ENCODE measurements at places on chromosomes 13 and 19. TPM values are rescaled to one million over a fixed set of nuclear protein-coding genes. Genes with fewer than 3 reads are reported as not detected.

The VSTM2B gene
- total RNA-seq: not detected

The FCGBP gene
- 5.7 TPM for total RNA-seq

The ZFP28 gene
- not detected for total RNA-seq

DNA sequence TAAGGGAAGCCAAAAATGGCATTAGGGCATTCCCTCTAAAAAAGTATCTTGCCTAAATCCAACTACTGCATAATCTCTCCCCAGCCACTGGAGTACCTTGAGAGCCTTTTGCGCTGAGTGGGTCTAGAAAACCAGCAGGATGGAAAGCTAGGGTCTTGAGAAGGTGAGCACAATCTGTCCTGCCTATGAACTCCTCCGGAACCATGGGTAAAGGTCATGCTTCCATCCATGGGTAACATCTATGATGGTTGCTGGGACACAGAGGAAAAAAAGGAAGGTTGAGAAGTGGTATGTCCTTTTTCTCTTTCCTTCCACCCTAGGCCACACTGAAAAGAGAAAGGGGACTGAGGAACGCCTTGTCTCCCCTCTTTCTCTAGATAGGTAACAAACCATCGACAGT is 52.4 kb downstream of the ZNF676 start:
- DNase-seq: peak; percentile 3

GRCh38 chr19:31783592-31783991 is 434.4 kb upstream of the TSHZ3 start:
- no peak for DNase-seq

The PRX gene
- 4.8 TPM for total RNA-seq

DNA sequence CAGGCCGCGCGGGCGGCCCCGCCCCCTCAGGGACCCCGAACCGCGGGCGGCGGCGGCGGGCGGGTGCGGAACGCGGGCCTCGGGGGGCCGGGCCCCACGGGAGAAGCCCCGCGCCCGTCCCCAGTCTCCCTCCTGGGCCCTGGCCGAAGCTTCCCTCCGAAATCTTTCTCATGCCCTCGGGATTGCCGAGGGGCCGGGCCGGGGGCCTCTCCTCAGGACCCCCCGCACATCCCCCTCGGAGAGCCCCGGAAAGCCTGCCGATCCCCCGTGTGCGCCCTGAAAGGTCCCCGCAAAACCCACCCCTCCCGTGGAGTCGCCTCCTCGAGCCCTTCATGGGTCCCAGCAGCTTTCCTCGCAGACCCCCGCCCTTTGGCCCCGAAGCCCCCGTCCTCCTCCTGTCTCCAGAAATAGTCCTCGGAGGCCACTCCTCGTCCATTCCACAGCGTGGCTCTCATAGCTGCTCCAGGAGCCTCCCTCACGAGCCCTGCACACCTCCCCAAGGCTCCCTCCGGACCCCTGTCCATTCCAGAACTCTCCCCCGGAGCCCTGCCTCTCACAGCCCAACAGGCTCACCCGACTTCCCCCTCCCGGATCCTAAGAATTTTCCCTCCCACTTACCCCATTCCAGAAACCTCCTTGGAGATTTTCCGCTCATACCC is 555 bp downstream of the SAMD4B start:
- no peak for DNase-seq

DNA sequence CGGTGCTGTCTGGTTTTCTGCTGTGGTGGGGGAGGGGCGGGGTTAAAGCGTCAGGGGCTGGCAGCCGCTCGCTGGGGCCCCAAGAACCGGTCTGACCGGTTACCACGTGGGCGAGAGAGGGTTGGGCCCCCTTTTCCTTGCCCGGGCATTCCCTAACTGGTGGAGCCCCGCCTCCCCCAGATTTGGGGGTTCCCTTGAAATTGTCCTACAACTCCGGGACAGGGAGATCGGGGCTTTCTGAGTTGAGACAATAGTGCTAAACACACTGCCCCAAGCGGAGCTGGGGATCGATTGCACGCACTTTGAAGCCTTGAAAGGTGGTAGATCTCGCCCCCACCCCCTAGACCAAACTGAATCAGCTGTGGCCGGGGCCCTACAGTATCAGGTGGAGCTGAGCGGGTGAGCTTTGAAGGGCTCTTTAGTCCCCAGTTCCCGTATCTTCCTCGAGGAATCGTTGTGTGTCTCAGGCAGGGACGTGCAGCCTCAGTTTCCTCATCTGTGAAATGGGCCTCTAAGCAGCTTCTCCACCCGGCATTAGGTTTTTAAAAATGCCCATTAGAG is 4.8 kb downstream of the IER2 start:
- peak; percentile 91 for DNase-seq

The TMEM255B gene
- 7.7 TPM for total RNA-seq

The PRTN3 gene
- total RNA-seq: 2.7 TPM

- no peak for DNase-seq
Observed at GRCh38 chr19:46921071-46921470, 60.3 kb downstream of the ARHGAP35 start.

The SYT5 gene
- total RNA-seq: 2.3 TPM

The KLF1 gene
- total RNA-seq: not detected

DNA sequence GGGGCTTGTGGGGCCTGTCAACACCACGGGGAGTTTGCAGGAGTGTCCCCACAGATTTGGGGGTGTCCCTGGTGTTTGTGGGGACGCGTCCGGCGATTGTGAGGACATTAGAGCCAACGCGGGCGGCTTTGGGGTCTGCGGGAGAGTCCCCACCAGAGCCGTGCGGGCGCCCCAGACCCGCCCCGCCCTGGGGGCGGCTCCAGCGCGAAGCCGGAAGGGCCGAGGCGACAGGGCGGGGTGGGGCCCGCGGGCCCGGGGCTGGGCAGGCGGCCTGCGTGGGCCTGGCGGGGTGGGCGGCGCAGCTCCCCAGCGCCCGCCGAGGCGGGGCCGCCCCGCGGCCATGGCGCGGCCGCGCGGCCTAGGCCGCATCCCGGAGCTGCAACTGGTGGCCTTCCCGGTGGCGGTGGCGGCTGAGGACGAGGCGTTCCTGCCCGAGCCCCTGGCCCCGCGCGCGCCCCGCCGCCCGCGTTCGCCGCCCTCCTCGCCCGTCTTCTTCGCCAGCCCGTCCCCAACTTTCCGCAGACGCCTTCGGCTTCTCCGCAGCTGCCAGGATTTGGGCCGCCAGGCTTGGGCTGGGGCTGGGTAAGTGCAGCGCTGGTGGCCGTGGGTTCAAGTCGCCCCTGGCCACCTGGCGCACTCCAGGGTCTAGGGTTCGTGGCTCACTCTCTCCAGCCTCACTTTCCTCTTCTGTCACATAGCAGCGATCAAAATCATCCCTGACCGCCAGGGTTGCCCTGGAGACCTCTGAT is 10.3 kb downstream of the PDE4A start:
- DNase-seq: no peak

Measured in HCT116 (cell line).